ENCODE measurements at places on chromosomes 4 and X.

DNA sequence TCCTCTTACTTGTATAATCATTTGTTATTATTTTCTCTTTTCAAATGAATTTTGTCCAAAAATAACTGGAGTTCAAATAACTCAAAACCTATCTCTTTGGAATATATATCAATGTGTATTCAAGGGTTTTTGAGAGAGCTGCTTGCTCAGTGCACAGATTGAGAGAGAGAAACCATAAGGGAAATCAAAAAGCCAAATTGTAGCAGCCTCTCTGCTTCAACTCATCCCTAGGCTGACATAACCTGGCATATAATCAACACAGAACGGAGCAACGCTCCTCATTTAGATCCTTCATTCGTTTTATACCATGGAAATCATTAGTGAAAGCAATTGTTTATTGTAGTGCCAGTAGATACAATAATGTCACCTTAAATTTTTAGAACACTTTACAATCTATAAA lies 1.8 kb upstream of the GPM6A start:
- no peak overlapping the region for H3K27ac ChIP-seq
- DNase-seq, result no peak
- H3K36me3 ChIP-seq, result no peaks in the 10 kb centered on the region
- H3K4me1 ChIP-seq, result no peaks in the 10 kb centered on the region
- H3K4me3 ChIP-seq, result no peak overlapping the region

DNA sequence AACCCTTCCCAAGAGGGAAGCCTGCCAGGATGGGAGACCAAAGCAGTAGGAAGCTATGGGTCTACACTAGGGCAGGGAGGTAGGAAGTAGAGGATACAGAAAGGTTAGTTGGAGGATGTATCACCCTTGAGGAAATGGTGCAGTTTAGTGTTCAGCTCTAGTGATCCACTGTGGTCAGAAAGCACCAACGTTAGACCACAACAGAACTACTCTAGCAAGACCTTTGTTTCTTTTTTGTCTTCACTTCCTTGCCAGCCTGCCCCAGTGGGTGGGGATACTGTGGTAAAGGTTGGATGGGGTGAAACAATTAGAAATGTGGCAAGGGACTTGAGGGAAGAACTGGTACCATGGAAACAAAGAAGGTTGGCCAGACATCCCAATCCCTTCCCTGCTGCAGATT lies 83.3 kb downstream of the DDIT4L start:
- H3K27me3 ChIP-seq, result no peaks in the 10 kb centered on the region

GRCh38 chrX:3712870-3713224 lies 602 bp downstream of the PRKX start:
- no peak for DNase-seq
- H3K27me3 ChIP-seq, result no peaks in the 10 kb centered on the region
- H3K4me1 ChIP-seq, result no peaks in the 10 kb centered on the region

DNA sequence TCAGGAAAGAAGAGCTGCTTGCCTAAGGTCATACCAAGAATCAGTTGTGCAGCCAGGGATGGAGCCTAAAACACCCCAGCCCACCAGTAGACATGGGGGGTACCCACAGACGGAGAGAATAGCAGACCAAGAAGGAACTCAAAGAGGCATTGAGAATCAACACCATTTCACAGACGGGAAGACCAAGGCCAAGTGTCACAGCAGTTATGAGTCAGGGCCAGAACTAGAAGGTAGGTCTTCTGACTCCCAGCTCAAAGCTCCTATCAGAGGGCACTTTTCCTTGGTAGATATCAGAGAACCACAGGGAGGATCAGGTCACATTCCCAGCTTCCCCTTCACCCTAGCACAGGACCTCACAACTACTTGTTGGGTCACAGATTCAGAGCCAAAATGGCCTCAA lies 14.5 kb downstream of the OTUD5 start:
- H3K4me3 ChIP-seq, result no peak overlapping the region
- peaks cover 7% of the 10 kb centered on the region for H3K36me3 ChIP-seq
- no peaks in the 10 kb centered on the region for H3K27me3 ChIP-seq
- H3K27ac ChIP-seq, result no peak overlapping the region
- H3K4me1 ChIP-seq, result peaks cover 50% of the 10 kb centered on the region

DNA sequence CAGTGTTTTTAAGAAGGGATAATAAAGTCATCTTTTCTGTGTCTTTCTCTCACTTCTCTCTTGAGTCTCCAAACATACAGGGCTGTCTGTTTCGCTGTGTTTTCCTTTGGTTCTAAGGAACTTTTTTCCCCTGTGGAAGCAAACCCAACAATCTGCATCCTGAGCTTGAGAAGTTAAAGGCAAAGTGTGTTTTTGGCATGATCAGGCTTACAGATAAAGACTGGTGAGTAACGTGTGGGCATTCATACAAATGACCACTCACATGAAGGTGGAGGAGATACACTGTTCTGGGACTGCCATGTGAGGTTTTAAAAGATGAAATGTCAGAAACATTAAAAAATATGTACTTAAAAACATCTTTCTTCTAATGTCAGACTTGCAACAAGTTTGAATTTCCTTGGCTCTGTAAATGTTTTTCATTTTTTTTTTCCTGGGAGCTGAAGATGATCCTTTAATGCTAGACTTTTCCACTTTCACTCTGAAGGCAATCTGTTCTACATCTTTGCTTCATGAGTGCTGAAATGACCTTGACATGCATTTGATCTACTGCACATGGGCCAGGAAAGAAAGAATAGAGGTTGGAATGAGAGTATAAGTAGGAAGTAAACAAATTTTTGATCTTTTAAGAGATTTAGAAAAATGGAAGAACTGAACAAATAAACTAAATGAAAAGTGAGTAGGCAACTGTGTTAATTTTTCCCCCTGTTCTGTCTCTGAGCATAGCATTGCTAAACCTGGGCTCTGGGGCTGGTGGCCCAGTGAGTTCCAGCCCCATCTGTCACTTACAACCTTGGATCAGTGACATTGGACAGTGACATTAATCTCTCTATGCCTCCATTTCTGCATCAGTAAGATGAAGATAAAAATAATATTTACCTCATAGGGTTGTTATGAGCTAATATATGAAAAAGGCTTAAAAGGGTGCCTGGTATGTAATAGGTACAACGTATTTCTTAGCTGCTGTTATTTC lies 151.1 kb upstream of the TBC1D9 start:
- no peaks in the 10 kb centered on the region for H3K36me3 ChIP-seq
- H3K4me3 ChIP-seq, result no peak overlapping the region
- DNase-seq, result no peak
- H3K4me1 ChIP-seq, result no peaks in the 10 kb centered on the region
- H3K27ac ChIP-seq, result no peak overlapping the region

DNA sequence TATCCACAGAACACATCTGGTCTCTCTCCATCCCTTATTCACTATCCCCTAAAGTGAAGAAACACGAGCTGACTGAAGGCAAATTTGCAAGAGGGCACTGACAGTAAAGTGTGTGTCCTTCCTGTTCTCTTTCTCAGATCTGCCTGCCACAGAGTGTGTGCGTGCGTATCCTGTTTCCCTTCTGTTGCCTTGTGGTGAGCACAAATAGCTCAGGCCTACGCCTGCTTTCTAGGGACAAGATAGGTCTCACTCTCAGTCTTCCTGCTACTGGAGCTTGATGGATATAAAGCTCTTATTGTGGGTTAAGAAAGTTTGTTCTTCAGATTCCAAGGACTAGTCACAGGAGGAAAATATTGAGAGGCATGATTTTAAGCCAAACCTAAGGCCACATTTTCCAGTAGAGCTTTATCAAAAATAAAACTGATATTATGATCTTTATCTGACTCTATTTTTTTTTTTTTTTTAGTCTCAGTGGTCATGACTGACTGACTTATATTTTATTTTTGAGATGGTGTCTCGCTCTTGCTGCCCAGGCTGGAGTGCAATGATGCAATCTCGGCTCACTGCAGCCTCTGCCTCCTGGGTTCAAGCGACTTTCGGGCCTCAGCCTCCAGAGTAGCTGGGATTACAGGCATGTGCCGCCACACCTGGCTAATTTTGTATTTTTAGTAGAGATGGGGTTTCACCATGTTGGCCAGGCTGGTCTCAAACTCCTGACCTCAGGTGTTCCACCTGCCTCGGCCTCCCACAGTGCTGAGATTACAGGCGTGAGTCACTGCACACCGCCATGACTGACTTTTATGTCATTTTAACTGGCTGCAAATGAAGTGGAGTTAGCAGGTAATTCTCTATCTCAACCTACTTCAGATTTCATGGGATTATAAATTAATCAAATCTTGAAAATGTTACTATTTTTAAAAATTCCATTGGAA lies 140.3 kb upstream of the SH3RF1 start:
- H3K4me1 ChIP-seq, result peaks cover 4% of the 10 kb centered on the region
- no peak overlapping the region for H3K27ac ChIP-seq
- H3K4me3 ChIP-seq, result no peak overlapping the region
- peak; percentile 64 for DNase-seq
- no peaks in the 10 kb centered on the region for H3K27me3 ChIP-seq
